Vagina (tissue), 2 donors: ENCODE measurements at places on chromosomes 5 and 9.

DNA sequence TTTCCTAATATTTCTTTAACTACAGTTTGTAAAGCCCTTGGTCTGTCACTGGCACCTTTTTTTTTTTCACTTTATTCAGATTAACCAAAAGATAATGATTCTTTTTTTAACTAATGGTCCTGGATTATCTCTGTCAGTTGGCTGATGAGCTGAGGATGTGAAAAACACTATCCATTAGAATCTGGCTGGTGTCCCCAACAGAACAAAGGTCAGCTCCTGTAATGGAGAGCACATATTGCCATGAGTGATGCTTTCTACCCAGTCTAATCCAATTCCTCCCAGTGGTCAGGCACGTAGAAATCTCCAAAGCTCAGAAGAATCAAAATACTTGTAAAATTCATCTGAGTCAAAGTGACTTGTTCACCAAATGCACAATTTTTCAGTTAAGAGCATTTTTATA, 491.7 kb upstream of the PIK3R1 start:
- DNase-seq: no peak

- DNase-seq: no peak
These were observed 18.6 kb downstream of the RALGDS start for GRCh38 chr9:133102190-133103021.

GRCh38 chr5:75622564-75622963, 11.3 kb downstream of the ANKDD1B start:
- no peak for DNase-seq

DNA sequence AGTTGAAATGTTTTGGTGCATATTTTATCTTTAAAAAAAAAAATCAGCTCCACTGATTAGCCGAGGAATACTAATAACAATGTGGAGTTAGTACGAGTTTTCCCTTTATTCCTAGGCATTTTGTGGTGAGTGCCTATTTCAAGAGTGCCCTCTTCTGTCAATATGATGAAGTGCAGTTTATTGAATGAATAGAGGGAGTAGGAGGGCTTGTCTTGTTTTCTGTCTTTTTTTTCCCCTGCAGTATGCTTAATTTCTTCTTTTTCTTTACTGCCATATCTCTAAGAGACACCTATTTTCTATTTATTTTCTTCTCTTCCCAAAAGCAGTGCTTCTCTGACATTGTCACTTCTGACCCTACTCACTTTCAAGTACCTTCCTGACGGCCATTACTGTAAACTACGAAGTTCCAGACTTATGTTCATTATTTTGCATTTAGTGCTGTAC, 169.6 kb upstream of the PITX1 start:
- no peak for DNase-seq

DNA sequence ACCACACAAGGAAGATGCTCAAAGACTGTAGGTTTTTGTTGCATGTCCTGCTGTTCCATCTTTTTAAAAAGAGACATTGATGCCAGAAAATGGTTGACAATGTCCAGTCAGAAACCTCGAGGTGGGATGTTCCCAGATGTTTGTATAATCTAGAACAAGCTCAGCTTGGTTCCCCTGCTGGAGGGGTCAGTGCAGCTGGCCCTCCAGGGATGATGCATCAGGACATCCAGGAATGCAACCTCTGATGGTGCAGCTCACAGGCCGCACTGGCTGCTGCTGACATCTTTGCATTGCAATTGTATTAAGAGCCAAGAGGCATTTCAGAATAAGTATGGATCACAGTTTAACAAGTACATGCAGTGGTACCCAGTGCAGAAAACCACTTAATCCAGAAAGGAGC, 122.4 kb downstream of the MED10 start:
- peak; percentile 67 for DNase-seq

DNA sequence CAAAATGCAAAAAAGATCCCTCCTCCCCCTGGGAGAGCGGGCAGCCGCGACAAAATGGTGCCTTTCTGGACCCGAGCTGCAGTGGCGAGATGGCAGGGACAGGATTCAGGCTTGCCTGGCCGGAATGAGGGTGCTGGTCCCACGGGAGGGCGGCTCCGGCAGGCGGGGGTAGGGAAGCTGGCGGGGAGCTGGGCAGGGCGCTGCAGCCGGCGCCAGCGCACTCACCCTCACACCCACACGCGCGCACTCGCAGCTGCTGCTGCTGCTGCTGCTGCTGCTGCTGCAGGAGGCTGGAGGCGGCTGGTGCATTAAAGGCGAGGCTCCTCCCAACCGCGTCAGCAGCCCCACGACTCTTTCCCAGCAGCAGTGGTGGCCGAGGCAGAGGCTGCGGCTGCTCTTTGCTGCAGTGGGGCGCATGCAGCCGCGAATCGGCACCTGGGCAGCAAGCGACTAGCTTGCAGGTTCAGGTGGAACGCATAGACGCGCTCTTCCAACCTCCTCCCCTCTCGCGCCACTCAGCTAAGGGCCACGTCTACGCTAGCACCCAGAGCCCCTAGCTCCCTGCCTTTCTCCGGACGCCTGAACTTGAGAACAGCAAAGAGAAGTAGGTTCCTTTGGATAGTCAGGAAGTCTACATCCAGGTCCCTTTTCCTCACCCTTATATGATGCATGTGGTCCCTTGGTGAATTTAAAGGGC, at the start of gene PPP2R2B:
PPP2R2B (minus strand) TSS at position 282 of the 697 bp plus-strand sequence.
- DNase-seq: no peak

DNA sequence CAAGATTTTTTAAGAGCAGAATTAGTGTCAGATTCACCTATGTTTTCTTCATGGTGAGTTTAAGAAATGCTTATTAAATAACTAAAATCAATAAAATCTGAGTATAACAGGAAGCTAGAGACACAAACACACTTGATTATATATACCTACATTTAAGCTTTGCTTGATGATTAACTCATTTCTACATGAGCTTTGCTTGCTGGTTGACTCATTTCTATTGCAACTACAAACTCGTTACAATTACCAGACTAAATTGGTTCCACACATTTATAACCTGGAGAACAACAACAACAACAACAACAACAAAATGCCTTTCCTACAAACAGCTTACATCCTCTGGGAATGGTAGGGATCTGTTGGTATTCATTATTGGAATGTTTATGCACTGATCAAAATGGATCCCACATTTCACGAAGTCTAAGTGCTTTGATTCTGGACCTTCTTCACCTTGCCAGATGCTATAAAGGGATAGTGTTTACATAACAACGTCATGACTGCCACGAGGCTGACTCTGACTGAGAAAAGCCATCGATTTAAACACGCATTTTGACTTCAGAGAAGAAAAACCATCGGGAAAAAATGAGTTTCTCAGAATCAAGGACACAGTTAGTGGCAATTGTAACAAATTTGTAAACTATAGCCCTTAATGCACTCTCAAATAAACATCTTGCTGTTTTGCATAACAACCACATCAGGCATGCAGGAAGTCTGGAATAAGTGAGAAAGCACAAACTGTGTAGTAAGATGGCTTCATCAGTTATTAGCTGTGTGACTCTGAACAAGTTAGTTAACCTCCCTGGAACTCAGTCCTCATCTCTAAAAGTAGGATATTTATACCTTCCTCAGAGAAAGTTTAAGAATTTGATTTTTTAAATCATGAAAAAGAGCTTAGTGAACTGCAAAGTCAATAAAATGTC, 49.8 kb downstream of the RASEF start:
- DNase-seq: no peak

DNA sequence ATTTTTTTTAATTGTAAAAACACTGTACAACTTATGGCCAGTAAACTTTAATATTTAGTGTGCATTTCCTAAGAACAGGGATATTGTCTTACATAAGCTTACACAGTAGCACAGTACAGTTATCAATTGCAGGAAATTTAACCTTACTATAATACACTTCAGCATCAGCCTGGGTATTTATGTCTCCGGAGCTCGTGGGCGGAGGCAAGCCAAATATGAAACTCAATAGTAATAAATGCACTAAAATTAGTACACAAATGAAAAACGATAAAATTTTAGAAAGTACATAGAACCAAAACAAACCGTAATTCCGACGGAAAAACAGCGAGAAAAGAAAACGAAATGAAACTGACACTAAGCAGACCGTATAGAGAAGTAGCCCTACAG, 91.2 kb downstream of the ANXA2R start:
- no peak for DNase-seq

DNA sequence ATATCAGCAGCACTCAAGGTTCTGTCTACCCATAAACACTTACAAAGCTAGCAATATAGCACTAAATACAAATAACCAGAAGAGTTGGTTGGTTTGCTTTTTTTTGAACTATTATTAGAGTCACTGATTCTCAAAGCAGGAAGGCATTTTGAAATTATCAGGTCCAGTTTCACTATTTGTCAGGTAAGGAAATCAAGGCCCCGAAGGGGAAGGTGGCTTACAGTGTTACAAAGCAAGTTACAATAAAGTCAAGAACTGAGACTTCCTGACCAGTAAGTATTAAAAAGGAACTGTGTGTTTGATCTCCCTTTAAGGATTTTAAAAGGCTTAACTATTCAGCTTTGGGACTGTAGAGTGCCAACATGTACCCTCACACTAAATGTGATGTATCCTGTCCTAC, 10.8 kb downstream of the C5orf15 start:
- no peak for DNase-seq

DNA sequence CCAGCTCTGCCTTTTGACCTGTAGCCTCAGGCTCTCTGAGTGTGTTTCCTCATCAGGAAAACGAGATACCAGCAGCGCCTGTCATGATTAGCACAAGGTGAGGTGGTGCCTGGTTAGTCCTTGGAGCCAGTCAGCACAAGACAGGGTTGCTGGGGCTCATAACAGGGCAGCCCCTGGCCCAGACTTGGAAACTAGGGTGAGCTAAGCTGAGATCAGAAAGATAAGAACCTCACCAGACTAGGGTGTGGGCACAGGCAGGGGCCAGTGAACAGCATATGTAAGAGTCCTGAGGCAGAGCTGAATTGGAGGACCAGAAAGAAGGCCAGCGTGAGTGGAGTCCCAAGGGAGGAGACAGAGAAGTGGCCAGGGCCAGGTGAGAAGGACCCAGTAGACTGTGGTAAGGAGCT, 42.7 kb upstream of the FUBP3 start:
- no peak for DNase-seq

DNA sequence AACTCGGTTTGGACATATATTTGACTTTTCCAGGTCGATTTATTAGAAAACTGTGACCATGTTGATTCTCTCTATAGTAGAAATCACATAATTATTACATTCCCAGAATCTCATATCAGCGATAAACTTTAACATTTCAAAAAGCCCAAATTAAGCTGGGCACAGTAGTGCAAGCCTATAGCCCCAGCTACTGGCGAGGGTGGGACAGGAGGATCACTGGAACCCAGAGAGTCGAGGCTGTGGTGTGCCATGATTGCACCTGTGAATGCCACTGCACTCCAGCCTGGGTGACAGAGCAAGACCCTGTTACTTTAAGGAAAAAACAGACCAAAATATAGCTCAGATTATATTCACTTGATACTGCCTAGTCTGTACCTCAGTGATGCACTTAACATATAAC, 128.9 kb downstream of the CPLANE1 start:
- no peak for DNase-seq

DNA sequence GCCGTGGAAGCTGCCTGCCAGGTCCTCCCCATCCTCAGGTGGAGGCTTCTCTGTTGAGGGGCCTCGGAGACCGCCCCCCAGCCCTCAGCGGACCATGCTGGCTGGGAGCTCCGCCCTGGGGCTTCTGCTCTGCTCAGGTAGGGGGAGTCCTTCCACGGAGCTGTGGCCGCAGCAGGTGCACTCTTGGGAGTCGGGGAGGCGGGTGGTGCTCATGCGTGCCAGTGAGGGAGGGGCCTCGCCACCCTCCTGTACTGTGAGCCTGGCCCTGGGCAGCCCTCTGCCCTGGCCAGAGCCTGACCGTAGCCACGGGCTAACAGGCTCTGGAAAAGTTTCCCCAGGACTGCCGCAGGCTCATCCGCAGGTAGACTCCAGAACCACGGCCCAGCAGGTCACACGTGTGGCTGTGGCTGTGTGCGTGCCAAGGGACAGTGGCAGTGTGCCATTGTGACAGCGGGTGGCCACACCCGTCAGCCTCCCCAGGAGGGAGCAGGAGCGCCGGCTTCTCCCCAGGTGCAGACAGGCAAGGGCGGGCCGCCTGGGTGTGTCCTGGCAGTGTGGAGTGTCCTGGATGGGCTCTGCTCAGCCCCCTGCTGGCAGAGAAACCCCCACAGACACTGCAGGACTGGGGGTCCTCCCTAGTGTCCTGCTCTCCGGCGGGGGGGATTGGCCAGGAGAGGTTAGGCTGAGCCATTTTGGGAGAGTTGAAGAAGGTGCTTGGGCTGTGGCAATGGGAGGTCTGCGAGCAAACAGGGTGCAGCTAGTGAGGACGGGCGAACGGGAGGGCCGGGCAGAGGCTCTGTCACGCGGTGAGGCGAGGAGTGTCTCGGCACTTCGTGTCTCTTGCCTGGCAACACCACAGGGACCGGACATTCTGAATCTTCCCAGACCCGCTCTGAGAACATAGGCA, 29.5 kb downstream of the TPPP start:
- DNase-seq: no peak

GRCh38 chr9:133043449-133044035, 12.7 kb downstream of the GTF3C5 start:
- DNase-seq: no peak

- no peak for DNase-seq
These were observed 21.1 kb upstream of the TRIO start for GRCh38 chr5:14122089-14122488.

- no peak for DNase-seq
These were observed 168.4 kb upstream of the MAP1B start for GRCh38 chr5:71938895-71939294.

- no peak for DNase-seq
These were observed 222.6 kb downstream of the ROR2 start for GRCh38 chr9:91727316-91727861.

DNA sequence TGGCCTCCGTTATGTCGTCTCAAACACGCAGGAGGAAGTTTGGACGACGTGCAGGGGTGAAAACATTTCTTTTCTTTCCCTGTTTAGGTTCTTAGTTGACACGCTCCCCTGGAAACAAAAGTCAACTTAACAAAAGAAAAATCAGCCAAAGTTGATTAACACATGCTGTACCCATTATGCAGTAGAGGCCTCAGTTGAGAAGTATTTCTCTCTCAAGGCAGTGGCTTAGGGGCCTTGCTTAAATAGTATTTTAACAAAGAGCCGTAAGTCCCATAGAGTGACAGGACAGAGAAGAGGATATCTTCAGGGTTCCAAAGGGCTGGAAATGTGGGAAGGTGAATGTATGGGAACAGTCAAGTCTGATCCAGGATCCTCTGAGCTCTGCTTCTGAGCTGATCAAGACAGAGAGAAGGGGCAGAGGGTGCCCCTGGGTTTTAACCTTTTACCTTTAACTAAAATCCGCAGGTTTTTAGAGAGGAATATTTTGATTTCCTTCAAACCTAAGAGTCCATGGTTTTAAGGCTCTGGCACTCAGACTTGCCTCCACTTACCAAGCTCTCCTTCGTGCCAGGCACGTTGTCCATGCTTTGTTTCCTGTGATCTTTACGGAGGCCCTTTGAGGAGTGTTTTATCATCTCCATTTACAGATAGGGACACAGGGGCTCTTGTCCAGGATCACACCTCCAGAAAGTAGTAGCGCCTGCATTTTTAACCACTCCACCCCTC, 629 bp upstream of the CD74 start:
- no peak for DNase-seq

GRCh38 chr9:116798521-116798920, 111.4 kb downstream of the TRIM32 start:
- no peak for DNase-seq

GRCh38 chr9:126329476-126330275, 3.0 kb downstream of the MVB12B start:
- no peak for DNase-seq
